ENCODE measurements at places on chromosomes 1 and 21.

- DNase-seq = no peak
Measured at GRCh38 chr1:117205368-117205767, 5.4 kb downstream of the VTCN1 start.

- DNase-seq = no peak
Measured at GRCh38 chr1:150236614-150237100, 745 bp upstream of the ANP32E start.

- DNase-seq = no peak
Measured at GRCh38 chr1:8201331-8201861, 116.5 kb upstream of the SLC45A1 start.

- DNase-seq = no peak
Measured at GRCh38 chr21:36145259-36145658, 10.4 kb downstream of the CBR3 start.

DNA sequence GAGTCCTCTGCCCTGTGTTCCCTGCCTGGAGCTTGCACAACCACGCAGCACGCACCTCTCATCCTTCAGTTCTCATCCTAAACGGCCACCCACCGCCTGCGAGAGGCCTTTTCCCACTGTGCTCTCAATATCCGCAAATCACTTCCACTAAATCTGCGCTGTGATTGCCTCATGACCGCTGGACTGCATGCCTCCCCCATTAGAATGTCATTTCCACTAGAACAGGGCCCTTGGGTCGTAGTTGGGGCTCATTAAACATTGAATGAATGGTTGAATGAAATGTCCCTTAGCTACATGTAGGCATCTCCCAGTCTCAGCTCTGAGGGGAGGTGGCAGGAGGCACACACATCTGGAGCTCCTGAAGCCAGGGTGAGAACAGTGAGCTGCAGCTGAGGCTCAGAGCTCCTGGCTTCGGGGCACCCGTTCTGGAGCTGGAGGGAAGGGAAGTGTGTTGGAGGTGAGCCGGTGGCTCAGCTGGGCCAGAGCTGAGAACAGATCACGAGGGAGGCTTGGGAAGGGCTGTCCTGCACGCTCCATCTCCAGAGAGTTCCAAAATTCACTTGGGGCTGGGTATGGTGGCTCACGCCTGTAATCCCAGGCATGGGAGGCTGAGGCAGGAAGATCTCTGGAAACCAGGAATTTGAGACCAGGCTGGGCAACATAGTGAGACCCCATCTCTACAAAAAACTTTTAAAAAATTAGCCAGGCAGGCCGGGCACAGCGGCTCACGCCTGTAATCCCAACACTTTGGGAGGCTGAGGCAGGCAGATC lies 30.4 kb downstream of the TMEM201 start:
- no peak for DNase-seq

DNA sequence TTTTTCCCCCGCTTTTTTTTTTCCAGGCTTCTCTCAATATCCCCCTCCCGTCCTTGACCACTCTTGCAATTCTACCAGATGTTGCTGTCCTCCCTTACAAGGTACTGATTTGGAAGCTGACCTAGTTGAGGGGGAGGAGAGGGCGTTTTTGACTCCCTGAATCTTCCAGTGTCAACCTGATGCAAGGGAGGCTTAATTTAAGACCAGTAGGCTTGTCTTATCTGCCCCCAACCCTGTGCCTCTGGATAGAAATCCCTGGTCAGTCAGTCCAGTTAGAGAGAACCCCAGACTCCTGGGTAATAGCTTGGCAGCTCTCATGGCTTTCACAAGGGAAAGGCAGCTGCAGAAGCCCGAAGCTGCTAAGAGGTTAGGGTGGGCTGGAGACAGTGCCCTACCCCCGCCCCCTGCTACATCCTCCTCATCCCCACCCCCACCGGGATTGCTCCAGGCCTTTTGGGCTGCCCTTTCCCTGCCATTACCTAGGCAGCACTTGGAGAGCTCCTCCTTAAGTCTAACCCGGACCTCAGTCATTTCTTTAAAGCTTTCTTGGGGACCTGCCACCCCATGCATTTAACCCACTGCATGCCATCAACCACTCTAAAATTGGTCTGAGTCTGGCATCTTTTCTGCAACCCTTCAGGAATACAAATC lies 3.6 kb downstream of the ACKR1 start:
- DNase-seq = no peak

- no peak for DNase-seq
Measured at GRCh38 chr1:234773936-234774677, 164.1 kb upstream of the IRF2BP2 start.
